ENCODE measurements at places on chromosomes 6 and 20. TPM values are rescaled to one million over a fixed set of nuclear protein-coding genes. Genes with fewer than 3 reads are reported as not detected.

DNA sequence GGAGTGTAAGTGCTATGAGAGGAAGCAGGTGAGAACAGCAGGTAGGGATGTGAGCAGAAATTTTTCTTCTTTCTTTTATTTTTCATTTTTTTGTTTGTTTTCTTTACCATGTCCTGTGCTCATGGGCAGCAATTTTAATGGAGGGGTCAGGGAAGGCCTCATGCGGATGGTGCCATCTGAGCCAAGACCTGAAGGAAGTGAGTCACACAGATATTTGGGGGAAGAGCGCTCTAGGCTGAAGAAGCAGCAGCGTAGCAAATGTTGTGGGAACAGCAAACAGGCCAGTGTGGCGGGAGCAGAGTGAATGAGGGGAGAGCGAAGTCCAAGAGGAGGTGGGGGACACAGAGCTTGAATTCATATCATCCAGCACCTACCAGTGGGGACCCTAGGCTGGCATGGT lies 12.7 kb downstream of the SPDEF start:
- DNase-seq = peak; percentile 28

- peak; percentile 60 for DNase-seq
These were observed 23.2 kb downstream of the RBCK1 start for GRCh38 chr20:431012-431904.

GRCh38 chr6:13762611-13763441 lies 51.2 kb upstream of the RANBP9 start:
- DNase-seq = peak; percentile 96

- no peak for DNase-seq
These were observed 3.2 kb upstream of the SMPDL3A start for GRCh38 chr6:122785891-122786290.

- DNase-seq = peak; percentile 85
These were observed 91.8 kb upstream of the NHSL1 start for GRCh38 chr6:138590796-138591709.

GRCh38 chr6:8180327-8181159 lies 78.2 kb upstream of the EEF1E1 start:
- DNase-seq = peak; percentile 78

- no peak for DNase-seq
These were observed 2.1 kb upstream of the GHRH start for GRCh38 chr20:37263686-37264085.

DNA sequence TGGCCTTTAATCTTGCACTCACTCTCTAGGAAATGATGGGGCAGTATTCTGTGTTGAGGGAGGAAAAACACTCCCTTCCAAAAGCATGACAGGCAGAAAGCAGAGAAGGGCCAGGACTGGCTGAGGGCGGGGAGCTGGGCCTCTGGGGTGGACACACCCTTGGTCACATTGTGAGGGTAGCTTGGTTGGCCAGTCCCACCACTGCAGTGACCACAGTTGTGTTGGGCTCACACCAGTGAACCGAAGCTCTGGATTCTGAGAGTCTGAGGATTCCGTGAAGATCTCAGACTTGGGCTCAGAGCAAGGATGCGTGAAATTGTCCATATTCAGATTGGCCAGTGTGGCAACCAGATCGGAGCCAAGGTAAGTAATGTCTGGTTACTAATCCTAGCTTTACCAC lies at the start of gene TUBB1:
Gene TUBB1, plus strand, starts transcription at position 213 of the 400 bp plus-strand sequence. Its CDS starts 94 bp downstream, at position 307.
- DNase-seq = no peak

DNA sequence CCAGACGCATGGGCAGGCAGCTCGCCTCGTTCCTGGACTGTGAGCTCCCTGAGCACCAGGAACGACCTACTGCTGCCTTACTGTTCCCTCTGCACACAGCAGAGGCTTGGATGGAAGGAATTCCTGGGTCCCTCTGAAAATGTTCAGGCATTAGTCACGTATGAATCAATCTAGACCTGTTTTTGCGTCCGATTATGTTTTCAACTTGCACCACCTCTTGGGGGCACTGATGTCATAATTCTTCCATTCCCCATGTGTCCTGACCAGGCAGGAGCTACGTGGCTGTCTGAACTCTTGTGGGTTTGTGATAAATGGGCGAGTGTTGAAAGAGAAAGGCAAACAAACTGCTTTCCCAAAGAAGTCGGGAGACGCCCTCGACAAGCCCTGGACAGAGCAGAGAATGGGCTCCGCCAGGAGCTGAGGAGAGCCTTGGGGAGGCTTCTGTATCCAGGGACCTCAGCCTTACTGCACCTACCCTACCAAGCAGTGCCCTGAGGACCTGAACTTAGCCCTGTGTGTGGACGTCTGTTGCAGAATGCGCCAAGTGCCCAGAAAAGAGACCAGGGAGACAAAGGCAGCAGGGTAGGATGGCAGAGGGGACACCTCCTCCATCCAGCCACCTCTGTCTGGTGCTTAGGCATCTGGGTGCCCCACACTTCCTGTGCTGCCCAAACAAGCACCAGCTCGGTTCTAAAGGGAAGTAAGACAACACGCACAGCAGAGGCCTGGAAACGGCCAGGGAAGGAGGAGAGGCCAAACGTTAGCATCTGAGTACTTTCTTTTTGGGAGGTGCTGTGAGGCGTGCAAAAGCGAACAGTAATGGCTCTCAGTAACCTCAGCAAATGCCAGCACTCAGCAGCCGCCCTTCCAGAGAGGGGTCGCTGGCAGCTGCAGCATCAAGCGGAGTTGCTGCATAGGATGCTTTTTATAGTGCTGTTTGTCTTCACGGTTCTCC lies 124.2 kb downstream of the LY86 start:
- peak; percentile 97 for DNase-seq

GRCh38 chr6:139983555-139984276 lies 609.3 kb upstream of the CITED2 start:
- DNase-seq = peak; percentile 57

- DNase-seq = no peak
These were observed 330.1 kb downstream of the RIMS1 start for GRCh38 chr6:72216222-72217068.

GRCh38 chr6:130997061-130997753 lies 65.8 kb downstream of the EPB41L2 start:
- peak; percentile 70 for DNase-seq

GRCh38 chr20:658731-659291 lies 5.8 kb upstream of the SRXN1 start:
- DNase-seq = peak; percentile 37

- DNase-seq = no peak
These were observed 28.2 kb downstream of the ESF1 start for GRCh38 chr20:13756551-13756950.

DNA sequence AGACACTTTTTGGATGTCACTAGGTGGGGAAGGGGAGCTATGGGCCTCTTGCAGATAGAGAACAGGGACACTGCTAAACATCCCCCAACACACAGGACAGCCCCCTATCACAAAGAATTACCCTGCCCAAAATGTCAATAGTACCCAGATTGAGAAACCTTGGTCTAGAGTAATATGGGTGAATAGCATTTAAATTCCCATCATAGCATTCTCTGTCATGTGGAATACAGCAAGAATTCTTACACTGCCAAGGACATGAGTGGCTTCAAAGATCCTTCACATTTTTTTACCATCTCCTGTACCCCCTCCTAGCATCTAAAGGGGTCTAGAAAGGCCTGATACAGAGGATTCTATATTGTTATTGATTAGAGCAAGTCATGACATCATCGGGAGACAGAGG lies 83.1 kb upstream of the SSTR4 start:
- no peak for DNase-seq

DNA sequence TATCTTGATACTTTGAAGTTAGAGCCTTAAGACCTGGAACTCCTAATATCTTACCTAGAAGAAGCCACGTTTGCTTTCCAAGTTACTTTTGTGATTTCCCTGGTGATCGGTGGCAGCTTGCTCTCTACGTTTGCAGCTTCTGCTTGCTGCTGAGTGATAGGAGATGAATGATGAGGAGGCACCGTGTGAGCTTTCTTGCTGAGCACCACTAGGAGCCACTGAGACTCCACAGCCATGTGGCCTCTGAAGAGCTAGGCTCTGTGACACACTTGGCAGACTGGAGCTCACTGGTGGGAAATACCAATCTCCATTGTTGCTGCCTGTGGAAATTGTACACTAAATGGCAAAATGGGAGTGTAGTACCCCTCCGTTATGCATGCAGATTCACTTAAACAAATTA lies 161.8 kb downstream of the IBTK start:
- no peak for DNase-seq

GRCh38 chr6:11066505-11067347 lies 22.6 kb upstream of the ELOVL2 start:
- DNase-seq = no peak

DNA sequence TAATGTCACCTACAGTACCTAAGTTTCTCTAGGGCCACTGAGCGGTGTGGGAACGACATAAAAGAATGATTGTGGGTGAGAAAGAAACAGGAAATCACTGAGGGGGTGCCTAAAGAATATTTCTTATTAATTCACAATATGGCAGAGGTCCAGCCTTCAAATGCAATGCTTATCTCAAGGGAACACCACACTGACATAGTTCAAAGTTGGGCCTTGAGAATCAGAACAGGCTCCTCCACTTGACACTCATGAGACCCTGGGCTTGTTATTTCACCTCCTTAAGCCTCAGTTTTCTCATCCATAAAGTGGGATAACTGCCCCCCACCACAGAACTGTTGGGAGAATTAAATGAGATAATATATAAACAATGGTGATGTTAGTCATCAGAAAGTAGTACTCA lies 40.4 kb upstream of the ARHGAP18 start:
- DNase-seq = no peak

GRCh38 chr6:95741045-95741444 lies 163.7 kb downstream of the MANEA start:
- DNase-seq = no peak

DNA sequence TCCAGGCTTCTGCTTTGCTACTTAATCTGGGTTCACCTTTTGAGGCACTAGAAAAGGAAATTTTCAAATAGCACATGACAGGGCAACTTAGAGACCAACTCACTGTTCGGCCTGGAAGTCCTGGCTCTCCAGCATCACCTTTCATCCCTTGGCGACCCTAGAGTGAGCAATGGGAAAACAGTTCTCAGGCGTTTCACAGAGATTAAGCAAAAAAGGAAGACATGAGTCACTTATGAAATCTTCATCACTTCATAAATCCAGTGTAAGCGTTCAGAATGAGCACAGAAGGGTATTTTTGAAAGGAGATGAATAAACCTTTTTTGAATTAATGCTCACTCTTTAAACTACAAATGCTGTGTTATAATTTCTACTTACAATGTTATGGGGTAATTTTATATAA lies 104.0 kb downstream of the COL12A1 start:
- peak; percentile 74 for DNase-seq

- no peak for DNase-seq
These were observed 1.5 kb downstream of the EEF1A2 start for GRCh38 chr20:63497138-63497945.

- DNase-seq = no peak
These were observed 947 bp downstream of the POFUT1 start for GRCh38 chr20:32208499-32209154.

GRCh38 chr6:22765015-22765414 lies 195.6 kb downstream of the HDGFL1 start:
- peak; percentile 40 for DNase-seq

DNA sequence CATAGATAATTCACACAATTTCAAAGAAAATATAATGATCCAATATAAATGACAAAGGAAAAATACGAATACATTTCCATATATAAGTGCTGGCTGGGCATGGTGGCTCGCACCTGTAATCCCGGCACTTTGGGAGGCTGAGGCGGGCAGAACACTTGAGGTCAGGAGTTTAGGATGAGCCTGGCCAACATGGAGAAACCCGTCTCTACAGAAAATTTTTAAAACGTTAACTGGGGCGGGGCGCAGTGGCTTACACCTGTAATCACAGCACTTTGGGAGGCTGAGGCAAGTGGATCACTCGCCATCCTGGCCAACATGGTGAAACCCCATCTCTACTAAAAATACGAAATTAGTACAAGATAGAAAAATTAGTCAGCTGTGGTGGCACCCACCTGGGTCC lies 14.9 kb upstream of the MAPK13 start:
- DNase-seq = no peak

DNA sequence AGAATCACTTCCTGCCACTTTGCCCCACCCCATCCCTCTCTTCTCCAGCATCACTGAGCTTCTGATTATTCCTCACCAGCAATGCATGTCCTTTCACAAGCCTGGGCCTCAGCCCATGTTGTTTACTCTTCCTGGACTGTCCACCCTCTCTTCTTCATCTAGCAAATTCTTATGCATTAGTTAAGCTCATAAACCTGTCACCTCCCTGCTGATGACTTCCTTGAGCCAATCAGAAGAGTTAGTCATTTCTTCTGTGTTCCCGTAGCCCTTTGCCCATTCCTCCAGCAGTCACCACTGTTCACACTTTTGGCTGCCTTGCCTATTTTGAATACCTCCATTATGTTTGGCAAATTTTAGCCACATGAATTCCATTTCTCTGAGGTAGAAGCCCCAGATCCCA lies 4.1 kb upstream of the CRYBG1 start:
- no peak for DNase-seq

- peak; percentile 95 for DNase-seq
These were observed 132.2 kb downstream of the OGFRL1 start for GRCh38 chr6:71420693-71421328.

GRCh38 chr6:149913085-149913484 lies 9.8 kb downstream of the RAET1G start:
- DNase-seq = no peak

The SLC52A3 gene
- total RNA-seq = not detected

The C20orf141 gene
- total RNA-seq = not detected

The ULBP2 gene
- total RNA-seq = 3.3 TPM

The TNXB gene
- total RNA-seq = 315 TPM

The BCL2L1 gene
- 59.9 TPM for total RNA-seq

The ENPP5 gene
- total RNA-seq = 5.3 TPM

The C20orf144 gene
- 0.18 TPM for total RNA-seq

The TBX18 gene
- 27.1 TPM for total RNA-seq

The SAMD3 gene
- total RNA-seq = 9.1 TPM

The PNLDC1 gene
- not detected for total RNA-seq

The PRICKLE4 gene
- total RNA-seq = 0.45 TPM

The NMBR gene
- not detected for total RNA-seq

The EXOC2 gene
- total RNA-seq = 11.0 TPM

The HLA-DRA gene
- total RNA-seq = 0.45 TPM

The MUC21 gene
- total RNA-seq = not detected

The ASIP gene
- not detected for total RNA-seq

The NINL gene
- total RNA-seq = 31.0 TPM

The PPIL6 gene
- total RNA-seq = 0.65 TPM

The NOX3 gene
- not detected for total RNA-seq

The TMEM217 gene
- 0.09 TPM for total RNA-seq
